ENCODE measurements at places on chromosomes 1 and 21.

GRCh38 chr1:91503975-91504530 is 3.4 kb downstream of the CDC7 start:
- DNase-seq, result no peak

DNA sequence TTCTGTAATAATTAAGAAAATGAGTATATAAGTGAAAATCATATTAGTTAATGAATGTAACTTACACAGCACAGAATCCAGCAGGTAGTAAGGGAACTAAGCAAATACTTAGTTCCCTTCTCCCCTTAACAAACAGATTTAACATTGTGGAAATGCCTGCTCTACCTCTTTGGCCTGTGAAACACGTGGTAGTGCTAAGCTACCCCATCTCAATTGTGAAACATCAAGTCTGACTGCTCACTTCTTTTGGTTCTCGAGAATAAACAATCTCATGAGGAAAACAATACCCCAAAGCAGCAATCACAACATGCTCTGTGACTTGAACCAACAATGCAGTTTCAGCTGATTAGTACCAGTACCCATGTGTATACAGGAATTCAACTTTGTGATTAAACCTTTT is 4.7 kb downstream of the MYSM1 start:
- DNase-seq, result no peak

GRCh38 chr1:19802269-19802668 is 2.6 kb upstream of the TMCO4 start:
- DNase-seq, result no peak

GRCh38 chr1:229156872-229157271 is 114.0 kb upstream of the RAB4A start:
- no peak for DNase-seq

- DNase-seq, result no peak
These were observed 50.8 kb downstream of the CRP start for GRCh38 chr1:159663552-159663951.

GRCh38 chr1:14215151-14215550 is 383.3 kb upstream of the KAZN start:
- no peak for DNase-seq

GRCh38 chr21:37799211-37800056 is 116.8 kb downstream of the KCNJ6 start:
- DNase-seq, result no peak

DNA sequence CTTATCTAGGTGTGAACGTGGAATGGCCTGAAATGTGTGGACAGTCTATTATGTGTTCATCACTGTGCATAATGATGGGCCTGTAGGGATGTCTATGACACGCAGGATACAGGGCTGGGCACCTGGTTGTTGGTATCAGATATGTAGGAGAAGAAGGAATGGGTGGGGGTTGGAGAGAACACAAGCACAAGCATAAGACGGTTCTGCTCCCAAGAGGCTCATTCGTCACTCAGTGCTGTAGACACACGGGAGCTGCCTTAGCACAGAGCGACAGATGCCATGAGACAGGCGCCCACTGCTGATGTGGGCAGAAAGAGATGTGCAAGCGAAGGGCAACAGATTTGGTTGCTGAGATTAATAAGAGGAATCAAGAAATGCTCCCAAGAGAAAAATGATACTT is 256.2 kb downstream of the DISC1 start:
- DNase-seq, result no peak

DNA sequence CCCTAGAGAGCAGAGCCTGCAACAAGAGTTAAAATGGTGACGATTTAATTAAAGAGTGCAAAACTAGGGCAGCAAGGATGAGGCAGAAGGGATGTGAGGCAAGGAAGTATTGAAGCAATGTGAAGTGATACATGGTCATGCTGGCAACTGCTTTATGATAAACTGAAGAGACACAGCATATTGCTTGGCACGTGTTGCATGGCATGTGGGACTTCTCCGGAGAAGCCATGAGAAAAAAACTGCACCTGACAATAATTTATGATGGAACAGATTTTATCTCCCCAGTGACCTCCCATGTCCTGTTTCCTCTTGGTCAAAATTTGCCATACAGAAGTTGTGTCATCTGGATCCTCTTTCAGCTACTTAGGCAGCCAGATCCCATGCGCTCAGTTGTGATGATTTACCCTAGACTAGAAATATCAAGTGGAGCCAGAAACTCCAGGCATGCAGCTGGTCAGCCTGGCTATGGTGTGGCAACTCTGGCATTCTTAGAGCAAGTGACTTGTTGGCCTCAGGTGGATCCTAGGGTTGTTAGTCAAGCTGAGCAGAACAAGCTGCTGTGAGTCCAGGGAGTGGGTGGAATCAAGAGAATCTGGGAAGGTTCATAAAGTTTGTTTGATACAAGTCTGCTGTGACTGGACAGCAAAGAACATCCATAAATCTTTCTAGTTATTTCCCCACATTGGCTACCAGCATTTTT is 611.4 kb upstream of the USP24 start:
- DNase-seq, result no peak

- no peak for DNase-seq
These were observed 2.4 kb downstream of the TSPEAR start for GRCh38 chr21:44708866-44709425.

GRCh38 chr1:69852706-69853105 is 285.0 kb downstream of the LRRC7 start:
- no peak for DNase-seq

GRCh38 chr1:58717979-58718378 is 18.1 kb upstream of the MYSM1 start:
- DNase-seq, result no peak

DNA sequence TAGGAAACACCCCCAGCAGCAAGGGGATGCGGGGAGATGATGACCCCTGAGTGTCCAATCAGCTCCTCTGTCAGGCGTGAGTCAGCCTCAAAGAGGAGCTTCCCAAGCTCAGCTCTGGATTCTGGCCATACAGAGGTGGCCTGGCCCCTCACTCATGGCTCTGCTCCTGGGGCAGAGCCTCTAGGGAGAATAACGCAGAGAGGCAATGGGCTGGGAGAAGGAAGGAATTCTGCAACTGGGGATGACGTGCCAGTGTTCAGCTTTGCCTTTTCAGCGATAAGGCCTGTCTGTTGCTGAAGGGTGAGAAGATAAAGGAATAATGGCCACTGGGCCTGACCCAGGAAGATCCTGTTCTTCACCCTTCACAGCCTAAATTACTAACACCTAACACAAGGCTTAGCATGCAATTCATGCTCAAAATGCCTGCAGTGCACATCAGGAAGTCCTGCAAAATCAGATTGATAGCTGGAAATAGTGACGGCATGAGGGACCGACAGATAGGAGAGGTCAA is 92.2 kb downstream of the TBX19 start:
- DNase-seq, result no peak

DNA sequence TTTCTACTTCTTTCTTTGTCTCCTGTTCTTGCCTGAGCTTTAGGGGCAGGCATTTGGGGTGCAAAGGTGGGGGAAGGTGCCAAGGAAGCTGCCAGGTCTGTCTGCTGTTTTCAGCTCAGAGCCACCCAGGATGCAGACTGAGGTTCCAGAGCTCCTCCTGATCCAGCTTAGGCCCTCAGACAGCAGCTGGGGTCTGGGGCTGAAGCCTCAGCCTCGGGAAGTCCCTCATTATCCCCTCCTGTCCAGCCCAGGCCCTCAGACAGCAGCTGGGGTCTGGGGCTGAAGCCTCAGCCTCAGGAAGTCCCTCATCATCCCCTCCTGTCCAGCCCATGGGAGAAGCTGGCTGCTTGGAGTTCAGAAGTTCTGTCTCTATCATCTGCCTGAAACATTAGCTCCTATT is 257.7 kb upstream of the CSF3R start:
- no peak for DNase-seq

GRCh38 chr21:34806423-34806822 is 137.6 kb downstream of the CLIC6 start:
- DNase-seq, result no peak

DNA sequence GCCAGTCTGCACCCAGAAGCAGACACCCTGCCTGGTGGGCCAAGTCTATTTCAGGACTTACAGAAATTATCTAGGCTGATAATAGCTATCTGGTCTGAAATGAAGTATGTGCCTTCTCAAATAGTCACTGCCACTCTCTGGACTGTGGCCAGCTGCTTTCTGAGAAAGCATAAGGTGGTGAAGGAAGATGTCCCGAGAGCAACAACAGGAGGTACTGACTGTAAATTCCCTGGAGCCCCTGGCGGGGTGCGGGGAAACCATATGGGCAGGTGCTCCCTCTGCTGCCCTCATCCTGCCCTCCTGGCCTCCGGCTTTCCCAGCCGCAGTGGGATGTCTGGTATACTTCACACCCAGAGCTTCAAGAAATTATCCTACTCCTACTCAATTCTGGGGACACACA is 86.8 kb downstream of the TGFBR3 start:
- no peak for DNase-seq

GRCh38 chr1:154485106-154485505 is 16.9 kb upstream of the TDRD10 start:
- DNase-seq, result no peak

DNA sequence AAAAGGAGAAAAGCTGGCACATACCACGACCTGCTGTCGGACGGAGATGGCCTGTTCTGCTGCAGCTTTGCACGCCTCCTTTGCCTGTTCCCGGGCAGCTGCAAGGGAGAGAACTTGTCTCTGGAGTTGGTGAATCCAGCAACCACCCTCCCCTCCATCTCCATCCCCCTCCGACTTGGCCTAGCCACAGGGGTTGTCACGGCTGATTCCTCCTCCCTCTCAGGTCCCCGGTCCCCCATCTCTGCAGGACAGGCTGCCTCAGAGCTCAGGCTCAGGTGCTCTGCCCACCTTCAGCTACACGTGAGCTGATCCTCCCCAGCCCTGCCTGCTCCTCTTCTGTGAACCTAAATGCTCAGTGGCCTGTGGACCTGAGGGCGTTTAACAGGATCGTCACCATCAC is 11.1 kb upstream of the SRM start:
- DNase-seq, result peak; percentile 42

DNA sequence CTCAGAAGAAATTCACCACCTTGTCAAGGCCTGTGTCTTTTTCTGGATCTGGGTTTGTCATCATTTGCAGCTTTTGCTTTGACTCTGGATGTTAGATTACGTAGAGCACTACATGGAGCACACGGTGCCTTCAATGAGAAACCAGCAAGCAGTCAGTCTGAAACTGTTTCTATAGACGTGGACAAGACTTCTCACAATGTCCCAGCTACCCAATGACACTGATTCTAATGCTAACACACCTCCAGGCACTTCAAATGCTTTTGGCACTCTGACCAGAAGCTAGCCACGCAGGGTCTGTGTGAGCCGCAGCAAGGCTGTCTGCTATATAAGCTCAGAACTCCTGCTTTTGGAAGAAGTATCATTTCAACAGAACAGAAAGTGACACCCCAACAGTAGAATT is 38.2 kb downstream of the ITPKB start:
- DNase-seq, result no peak

- no peak for DNase-seq
These were observed 103.9 kb upstream of the SLC2A1 start for GRCh38 chr1:43062527-43063095.

DNA sequence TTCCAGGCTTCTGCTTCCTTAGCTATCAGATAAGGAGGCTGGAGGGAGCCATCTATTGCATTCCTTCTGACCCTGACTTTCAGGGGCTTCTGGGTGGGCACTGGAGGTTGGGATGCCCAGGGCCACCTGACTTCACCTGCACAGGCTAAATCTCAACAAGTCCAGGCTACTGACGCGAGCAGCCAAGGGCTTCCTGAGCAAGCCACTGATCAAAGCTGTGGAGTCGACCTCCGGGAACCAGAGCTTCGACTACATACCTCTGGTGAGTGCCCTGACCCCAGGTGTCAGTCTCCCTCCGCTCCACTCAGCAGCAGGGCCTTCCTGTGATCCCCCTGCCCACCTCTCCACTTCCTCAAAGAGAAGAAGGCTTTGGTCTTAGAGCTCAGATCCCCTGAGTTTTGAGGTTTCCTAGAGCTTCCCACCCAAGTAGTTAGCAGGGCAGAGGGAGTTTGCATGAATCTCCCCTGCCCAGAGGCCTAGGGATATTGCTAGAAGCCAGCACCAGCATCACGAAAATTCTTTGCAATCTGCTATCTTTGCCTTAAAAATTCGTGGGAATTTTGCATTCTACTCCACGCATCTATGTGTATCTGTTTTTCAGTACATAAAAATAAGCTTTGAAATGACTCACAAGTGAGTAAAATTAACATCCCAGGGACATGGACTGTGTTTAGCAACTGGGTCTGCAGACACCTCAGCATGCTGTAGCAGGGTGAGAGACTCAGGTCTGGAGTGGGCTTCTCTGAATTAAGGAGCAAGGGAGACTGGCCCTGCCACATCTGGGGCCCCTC is 61.4 kb downstream of the VWA5B1 start:
- DNase-seq, result no peak

GRCh38 chr1:35453031-35453430 is 104.2 kb downstream of the KIAA0319L start:
- no peak for DNase-seq

DNA sequence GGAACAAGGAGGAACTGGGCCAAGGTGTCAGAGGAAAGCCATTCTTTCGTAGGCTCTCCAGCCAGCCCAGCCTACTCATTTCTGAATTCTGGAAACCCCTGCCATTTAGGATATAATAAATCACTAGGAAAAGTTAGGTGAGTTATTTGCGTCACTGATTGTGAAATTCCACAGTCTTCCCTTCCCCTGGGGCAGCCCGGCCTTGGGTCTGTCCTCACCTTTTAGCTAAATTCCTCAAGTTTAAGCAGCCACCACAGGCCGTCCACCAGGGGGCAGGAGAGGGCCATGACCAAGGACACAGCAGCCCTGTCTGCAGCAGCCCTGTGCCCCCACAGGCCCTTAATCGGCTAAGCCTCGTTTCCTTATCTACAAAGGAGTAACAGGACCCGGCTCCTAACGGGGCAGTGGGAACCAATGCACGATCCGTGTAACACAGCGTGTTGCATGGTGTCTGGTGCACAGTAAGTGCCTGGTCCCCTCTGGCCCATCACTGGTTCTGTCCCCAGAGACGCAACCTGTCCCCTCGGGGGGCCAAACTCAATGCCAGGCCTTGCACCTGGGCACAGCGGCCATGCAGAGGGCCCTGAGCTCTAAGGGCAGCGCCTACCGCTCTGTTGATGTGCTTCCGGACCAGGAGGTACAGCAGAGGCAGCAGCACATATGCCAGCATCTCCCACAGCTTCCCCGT is 18.1 kb downstream of the GPR157 start:
- DNase-seq, result peak; percentile 21

DNA sequence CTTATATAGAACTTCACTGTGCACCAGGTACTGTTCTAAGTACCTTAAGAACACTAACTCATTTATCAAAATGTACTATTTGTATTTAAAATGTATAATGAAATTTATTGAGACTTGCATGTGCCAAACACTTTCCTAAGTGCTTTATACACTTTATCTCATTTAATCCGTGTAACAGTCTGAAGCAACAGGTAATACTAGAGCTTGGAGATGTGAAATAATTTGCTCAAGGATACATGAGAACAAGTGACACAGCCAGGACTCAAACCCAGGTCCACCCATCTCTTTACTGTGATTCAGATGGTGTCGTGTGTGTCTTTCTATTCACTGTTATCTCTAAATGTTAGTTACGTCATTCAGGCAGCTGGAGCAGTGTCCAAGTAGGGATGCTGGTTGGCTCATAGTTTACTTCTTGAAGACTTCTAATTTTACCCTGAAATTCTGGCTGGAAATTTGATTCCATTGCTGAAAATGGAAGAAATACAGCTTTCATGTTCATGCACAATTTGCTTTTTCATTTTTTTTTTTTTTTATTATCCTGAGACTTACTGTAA is 169.7 kb upstream of the UBE2U start:
- no peak for DNase-seq

- peak; percentile 49 for DNase-seq
These were observed 1.7 kb upstream of the RIPK4 start for GRCh38 chr21:41768437-41769042.

All from NCI-H146 (cell line).